ENCODE measurements at places on chromosomes 2 and 18.

DNA sequence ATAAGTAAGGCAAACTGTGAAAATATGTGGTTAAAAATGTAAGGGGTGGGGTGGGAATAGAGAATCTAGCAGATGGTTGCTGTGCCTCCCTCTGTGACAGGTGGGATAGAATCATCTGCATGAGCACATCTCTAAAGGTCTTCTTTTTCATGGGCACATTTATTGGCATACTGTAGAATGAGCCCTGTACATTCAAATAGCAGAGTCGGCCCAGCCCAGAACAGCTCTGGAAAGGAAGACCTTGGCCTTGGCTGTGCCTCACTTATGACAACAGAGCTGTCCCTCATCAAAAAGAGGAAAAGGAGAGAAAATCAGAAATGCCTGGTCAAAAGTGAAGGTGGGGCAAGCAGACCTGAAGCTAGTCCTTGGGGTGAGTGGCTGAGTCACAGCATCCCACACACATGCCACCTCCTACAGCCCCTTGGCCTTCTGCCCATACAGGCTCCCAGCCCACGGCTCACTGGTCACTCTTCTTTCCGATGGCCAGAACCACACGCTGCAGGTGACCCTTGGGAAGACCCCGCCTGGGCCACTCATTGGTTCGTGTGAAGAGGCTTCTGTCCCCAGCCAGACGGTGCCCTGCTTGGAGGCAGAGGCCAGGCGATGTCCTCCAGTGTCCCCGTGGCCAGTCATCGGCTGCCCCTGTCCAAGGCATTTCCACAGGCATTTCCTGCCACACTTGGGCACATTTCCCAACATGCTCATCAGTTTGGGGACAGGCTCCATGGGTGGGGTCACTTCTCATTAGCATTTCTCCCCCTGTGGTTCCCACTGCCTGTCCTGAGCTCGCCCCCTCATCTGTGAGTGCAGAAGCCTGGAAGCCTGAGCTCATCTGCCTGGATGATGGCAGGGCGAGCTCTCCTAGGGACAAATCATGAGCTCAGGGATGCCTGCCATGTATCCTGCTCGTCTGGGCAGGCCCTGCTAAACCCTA lies 113.6 kb downstream of the MCFD2 start:
- no peak for ATAC-seq

GRCh38 chr18:56407646-56408180 lies 230.7 kb downstream of the TXNL1 start:
- no peak for ATAC-seq

DNA sequence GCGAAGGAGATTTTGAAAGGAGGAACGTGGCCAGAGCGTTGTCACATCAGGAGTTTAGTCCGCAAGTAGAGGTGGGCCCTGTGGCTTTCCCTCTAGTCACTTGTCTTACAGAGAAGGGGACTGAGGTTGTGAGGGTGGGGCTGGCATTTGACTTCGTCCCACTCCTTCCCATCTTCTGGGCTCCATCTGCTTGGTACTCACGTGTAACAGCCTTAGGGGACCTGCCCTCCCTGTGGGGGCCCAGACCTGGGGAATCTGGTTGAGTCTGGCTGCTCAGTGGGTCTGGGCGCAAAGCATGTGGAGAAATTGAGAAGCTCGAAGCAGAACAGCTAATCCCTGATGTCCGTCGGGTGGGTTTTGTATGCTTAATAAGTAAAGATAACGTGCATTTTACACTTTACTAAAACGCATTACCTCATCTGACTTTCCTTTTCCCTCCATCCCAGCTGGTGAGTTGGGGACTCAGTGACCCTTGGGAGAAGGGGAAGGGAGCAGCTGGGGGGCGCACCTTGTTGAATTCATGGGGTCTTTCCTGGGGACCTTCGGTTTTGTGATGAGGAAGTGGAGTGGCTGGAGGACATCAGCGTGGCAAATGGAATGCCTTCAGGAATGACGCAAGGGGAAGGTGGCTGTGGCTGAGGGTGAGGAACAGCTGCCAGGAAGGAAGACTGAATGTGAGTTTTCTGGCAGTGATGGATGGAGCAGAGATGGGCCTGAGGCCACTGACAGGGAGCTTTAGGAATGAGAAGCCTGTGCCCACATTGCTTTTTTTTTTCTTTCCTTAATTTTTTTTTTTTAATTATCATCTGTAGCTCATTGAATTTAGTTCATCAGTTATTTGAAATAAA lies 44.8 kb downstream of the ASAP2 start:
- ATAC-seq = peak; percentile 59

- ATAC-seq = no peak
Measured at GRCh38 chr2:239093542-239093941, 245.7 kb downstream of the TWIST2 start.

- ATAC-seq = peak; percentile 49
Measured at GRCh38 chr2:236718207-236718992, 148.8 kb downstream of the ACKR3 start.

DNA sequence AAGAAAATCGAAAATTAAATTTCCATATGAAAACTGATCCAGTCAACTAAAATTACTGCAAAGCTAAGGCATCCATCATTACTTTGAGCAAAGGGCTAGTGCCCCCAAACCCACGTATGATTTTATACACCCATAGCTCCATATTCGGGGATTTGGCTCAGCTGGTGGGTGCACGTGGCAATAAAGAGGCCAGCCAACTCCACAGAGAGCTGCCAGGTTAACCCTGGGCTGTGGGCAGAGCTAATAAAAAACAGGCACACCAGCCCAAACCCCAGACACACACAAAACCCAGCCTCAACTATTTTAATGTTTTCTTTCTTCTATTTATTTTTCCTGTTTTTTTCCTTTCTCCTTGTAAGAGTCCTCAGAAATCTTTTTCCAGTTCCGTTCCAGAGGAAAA lies 151.3 kb upstream of the SOX11 start:
- no peak for ATAC-seq

GRCh38 chr2:236641051-236641726 lies 71.6 kb downstream of the ACKR3 start:
- no peak for ATAC-seq
